ENCODE measurements at places on chromosomes 12 and 14.

DNA sequence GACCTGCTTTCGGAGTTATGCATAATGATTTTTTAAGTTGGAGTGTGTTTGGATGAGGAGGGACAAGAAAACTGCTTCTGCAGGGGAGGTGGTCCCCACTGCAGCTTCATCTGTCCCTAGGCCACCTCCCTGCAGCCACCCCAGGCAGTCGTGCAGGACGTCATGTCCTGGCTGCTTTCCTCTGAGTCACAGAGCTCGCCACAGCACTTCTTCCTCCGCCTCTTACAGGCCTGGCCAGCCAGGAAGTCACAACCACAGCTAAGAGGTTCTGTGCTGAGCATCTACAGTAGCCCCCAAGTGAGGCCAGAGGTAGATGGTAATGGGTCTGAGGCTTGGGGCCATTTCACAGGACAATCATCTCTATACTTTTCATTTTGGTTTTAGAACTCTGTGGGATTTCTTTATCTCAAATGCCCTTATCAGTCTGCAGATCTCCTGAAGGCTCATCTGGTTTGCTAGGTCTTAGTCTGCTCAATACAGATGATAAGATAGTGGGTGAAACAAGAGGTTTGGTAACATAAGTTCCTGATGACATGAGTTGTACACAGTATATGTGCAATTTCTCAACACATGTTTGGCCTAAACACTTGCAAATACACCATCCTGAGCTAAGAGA, 106.4 kb downstream of the ARF6 start:
- peak; percentile 81 for DNase-seq

DNA sequence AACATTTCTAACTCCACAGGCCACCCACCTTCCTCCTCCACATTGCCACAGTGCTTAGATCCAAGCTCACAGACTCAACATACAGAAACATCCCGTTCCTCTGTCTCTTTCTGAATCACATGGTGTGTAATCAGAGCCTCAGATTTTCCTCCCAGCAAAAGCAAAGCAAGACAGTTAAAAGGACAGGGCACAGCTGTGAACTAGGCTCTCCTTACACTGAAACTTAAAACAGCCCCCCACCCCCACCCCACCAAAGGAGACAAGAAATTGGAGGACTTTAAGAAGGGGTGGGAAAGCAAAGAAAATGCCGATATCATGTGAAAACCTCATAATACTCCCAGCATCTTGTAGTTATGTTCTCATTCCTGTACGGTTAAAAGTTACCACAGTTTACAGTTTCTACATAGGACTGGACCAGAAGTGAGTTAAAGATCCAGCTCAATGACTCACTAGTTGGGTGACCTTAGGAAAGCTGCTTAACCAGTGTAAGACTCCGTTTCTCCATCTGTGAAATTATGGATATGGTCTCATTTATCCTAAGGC, 4.8 kb downstream of the YBX3 start:
- DNase-seq = peak; percentile 83

- DNase-seq = no peak
These were observed 15.0 kb downstream of the ACACB start for GRCh38 chr12:109131154-109132050.

- no peak for DNase-seq
These were observed 9.7 kb downstream of the SCN8A start for GRCh38 chr12:51600721-51601120.
